HCEC 1CT (cell line): ENCODE measurements at places on chromosomes 13 and 19.

GRCh38 chr13:44576351-44577235 is 463 bp upstream of the TSC22D1 start:
- DNase-seq: no peak

DNA sequence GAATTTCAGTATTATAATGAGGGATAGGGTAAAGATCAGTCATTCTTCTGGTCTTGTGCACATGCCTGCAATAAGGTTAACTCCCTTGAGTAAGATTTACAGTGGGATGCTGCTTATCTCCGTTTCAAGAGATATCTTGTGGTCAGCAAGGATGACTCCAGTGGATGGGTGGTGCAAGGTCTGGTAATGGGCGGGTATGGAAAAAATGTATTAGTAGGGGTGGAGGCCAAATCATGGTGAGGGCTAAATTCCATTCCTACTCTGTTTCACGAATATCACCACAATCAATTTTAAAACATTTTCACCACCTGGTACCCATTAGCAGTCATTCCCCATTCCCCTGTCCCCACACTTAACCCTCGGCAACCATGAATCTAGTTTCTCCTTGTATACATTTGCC is 40.6 kb downstream of the CCDC122 start:
- DNase-seq: no peak

DNA sequence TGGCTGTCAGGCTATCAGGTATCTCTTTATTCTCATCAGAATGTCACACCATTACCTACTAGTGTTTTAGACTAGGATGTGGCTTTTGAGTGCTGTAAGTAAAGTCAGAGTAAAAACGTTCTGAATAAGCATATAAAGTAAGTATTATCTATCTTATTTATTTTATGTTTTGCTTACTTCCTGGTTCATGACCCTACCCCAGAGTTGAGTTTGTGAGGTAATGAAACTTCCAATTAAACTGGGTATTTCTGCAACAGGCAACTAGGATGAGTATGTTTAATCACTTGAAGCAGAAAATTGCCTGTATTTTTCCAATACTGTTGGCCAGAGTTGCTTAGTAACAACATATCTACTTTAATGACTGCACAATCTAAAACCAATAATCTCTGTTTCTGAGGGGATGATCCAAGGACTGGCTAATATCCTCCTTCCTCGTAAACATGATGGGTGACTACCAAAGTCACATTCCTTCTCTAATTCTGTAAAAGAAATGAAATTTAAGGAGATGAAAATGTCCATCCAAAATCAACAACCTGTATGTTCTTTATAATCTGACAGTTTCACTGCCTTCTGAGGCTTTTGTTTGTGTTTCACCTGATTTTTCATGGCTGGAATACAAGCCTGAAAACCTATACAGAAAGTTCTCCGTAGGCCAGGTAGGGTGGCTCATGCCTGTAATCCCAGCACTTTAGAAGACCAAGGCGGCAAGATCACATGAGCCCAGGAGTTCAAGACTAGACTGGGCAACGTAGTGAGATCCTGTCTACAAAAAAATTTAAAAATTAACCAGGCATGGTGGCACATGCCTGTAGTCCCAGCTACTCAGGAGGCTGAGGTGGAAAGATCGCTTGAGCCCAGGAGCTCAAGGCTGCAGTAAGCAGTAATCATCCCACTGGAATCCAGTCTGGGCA is 83.1 kb downstream of the ABCC4 start:
- DNase-seq: no peak

GRCh38 chr19:23706657-23707056 is 19.6 kb upstream of the ZNF675 start:
- no peak for DNase-seq

DNA sequence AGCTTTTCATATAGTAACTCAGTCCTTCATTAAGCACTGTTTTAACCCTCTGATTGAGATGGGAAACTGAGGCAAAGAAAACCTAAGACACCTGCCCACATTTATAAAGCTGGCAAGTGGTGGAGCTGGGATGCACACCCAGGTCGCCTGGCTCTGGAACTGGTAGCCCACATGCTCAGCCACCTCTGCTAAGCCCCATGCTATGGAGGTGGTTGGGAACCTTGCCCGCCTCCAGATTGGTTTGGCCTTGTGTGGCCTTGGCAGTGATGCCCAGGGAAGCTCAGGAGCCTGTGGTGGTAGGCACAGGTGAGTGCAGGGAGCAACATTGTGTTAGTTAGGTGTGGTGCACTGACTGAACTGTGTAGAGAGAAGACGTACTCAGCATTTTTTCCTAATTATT is 370.2 kb downstream of the MTUS2 start:
- DNase-seq: no peak

DNA sequence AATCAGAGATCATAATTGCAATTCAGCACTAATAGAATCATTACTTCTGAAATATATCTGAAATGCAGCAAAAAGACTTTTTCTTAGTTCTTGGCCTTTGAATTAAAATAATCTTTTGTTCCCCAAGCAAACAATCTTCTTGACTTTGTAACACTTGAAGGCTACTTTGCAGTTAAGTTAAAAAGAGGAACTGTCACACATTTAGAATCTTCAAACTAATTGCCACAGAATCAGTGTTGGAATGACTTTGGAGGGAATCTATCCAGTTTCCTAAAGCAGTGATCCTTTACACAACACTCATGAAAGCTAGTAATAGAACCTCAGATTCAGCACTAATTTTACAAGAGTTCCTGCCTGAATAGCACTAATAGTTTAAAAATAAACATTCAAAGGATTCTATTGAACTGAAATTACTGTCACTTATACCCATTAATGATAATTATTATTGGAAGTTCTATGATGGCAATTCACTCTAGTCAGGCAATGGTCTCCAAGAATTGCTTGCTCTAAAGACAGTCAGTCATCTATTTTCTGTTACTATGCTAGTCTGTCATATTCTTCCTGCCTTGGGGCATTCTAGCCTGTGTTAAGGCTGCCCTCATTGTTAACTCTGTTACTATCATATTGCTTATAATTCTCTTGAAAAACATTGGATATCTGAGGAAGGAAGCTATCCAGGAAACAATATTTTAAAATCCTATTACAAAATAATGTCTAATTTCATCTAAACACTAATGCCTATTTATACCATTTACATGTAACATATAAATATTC is 362.4 kb downstream of the DIAPH3 start:
- DNase-seq: no peak

DNA sequence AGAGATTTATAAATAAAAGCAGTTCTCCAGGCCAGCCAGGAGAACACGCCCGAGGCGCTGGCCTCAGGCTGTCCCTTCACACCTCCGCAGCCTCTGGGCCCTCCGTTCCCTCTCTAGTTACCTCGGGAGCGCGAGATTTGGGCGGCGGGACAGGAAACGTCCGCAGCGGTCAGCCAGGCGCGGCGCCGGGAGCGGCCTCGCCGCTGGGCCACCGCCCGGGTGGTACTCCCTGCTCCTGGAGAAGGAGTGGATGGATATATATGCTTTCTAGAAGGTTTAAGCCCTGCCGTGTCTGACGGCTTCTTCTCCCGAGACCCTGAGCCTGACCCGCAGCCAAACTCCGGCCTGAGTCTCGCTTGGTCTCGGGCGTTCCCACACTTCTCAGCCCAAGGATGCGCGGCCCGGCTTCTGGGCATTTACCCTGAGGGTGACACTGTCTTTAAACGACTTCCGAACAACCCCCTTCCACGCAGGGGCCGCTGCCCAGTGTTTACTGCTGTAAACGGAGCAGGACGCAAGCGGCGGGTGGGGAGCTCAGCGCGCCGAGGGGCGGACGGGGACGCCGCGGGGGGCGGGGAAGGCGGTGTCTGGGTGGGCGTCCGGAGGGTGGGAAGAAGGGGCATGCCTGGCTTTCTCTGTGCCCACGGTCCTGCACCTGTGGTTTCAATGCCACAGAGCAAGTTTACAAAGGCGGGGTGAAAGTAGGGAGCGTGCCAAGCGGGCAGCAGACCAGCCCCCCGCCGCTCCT is 2.0 kb upstream of the ZIC2 start:
- no peak for DNase-seq

- DNase-seq: no peak
Observed at GRCh38 chr13:33245505-33246158, 39.9 kb downstream of the STARD13 start.

- no peak for DNase-seq
Observed at GRCh38 chr19:29299416-29300380, 86.7 kb upstream of the UQCRFS1 start.
